ENCODE measurements at places on chromosomes 1 and 21.
A peak's percentile ranks its signal among the peaks of the same experiment; 100 is the strongest.

DNA sequence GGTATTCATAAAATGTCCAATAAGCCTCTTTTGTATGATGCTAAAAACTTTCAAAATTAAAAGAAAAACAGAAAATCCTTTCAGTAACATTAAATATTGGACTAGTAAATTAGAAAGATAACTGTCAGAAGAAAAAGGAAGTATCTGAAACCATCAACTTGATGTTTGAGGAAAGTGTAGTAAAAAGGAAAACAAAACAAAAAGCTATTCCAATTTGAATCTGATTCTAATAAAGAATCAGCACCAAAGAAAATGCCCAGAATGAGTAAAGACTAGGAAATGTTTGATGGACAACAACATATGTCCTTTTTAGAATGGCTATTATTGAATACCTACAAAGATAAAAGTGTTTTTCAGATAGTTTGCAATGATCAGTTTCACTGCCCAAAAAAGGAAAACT lies 79.9 kb upstream of the RBM34 start:
- no peak for DNase-seq

DNA sequence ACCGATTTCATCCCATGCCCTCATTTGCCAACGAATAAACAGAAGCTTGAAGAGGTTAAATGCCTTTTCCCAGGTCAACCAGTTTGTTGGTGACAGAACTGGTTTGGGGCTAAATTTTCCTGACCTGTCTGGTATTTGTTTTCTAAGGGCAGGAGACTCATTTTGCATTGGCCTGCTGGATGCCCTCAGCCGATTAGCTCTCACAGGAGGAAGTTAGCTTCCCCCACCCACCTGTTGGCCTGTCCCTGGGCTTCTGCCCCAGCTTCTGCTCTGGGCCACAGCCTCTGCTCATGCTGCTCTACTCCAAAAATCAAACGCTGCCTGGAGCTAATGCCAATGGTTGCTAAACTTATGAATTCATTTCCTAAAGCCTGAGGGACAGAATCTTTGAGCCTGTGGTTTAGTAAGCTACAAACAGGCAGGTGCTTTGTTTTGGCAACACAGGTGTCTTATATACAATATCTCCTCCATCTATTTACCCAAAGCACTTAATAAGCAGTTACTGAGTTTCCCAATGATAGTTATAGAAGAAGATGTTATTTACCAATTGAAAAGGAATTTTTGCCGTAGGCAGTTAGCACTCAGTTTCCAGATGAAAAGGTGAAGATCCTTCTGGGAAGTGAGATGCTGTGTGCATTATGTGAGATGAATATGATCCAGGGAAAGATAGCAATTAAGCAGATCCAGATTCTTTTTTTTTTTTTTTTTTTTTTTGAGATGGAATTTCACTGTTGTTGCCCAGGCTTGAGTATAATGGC lies 82.3 kb downstream of the TM2D1 start:
- DNase-seq: no peak

DNA sequence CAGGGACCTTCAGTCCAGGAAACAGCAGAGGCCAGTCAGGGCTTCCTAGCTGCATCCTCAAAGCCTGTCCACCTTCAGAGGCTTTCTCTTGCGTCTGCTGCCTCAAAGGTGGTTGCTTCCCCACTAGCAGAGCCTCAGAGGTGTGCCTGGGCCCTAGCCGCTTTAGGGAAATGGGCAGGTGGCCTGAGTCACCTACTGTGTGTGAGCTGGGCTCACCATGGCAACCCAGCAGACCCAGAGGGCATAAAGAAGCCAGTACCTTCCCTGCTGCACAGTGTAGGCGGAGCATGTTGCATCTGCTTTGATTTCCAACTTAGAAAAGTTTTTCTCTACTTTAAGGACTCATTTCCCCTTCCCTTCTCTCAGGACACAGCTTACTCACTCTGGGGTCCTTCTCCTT lies 12.5 kb downstream of the SLC9A1 start:
- DNase-seq: no peak

- DNase-seq: peak; percentile 73
These were observed 9.5 kb upstream of the KCNA2 start for GRCh38 chr1:110615548-110616130.

GRCh38 chr1:3349161-3349967 lies 105.1 kb upstream of the ARHGEF16 start:
- no peak for DNase-seq

- no peak for DNase-seq
These were observed 13.2 kb upstream of the SLC41A1 start for GRCh38 chr1:205826016-205826806.

DNA sequence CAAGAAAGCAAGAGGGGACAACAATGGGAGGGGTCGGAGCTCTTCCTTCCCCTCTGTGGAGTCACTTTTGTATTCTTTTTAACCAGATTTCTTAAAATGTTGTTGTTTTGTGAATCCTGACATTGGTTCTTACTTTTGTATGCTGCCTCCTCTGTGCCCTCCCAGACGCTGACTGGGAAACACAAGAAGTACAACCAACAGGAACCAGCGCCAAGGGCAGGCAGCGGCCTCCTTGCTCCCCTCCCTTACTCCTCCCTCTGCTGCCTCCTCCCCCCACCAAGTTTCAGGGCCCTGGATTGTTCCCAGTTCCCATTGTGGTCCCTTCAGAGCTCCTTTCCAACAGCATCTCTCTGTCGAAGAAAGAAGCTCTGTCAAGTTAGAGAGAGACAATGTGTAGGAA lies 111.1 kb downstream of the BRINP2 start:
- no peak for DNase-seq

- DNase-seq: peak; percentile 89
These were observed 8.6 kb upstream of the ATP5PO start for GRCh38 chr21:33924079-33924765.

- no peak for DNase-seq
These were observed 3.5 kb upstream of the ACTA1 start for GRCh38 chr1:229437443-229437842.

- no peak for DNase-seq
These were observed 514 bp downstream of the S1PR1 start for GRCh38 chr1:101237229-101237837.

DNA sequence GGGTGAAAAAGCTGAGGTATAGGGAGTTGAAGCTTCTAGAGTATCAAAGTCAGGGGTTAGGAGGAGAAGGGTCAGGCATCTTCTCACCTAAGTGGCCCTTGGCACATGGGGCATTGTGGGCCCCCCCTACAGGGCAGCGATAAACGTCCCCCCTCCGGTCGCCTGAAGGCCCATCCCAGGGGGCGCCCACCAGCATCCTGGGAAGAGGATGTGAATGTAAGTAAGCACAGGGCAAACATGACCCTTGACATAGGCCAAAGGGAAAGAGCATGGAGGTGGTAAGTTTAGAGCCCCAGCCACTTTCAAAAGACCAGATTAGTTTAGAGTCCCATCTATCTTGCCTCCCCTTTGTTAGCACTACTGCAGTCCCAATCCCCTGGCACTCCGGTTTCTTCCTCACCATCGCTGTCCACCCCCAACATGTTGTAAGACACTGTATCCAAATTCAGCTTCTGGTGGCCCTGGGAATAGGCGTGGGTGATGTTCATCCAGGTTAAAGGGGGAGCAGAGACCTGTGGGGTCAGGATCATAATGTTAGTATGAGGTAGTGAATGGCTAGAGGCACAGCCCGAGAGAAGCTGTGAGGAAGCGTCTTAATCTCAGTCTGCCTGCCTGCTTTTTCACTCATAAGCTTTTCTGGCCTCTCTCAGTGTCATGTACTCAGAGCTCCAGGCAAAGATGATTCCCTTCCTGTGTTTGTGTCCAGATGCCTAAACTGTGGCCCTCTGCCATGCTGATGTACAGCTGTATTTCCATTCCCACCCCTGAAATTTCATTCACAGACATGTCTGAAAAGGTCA lies 2.7 kb downstream of the ITGA10 start:
- no peak for DNase-seq

GRCh38 chr1:118958140-118958539 lies 30.0 kb downstream of the TBX15 start:
- DNase-seq: no peak

DNA sequence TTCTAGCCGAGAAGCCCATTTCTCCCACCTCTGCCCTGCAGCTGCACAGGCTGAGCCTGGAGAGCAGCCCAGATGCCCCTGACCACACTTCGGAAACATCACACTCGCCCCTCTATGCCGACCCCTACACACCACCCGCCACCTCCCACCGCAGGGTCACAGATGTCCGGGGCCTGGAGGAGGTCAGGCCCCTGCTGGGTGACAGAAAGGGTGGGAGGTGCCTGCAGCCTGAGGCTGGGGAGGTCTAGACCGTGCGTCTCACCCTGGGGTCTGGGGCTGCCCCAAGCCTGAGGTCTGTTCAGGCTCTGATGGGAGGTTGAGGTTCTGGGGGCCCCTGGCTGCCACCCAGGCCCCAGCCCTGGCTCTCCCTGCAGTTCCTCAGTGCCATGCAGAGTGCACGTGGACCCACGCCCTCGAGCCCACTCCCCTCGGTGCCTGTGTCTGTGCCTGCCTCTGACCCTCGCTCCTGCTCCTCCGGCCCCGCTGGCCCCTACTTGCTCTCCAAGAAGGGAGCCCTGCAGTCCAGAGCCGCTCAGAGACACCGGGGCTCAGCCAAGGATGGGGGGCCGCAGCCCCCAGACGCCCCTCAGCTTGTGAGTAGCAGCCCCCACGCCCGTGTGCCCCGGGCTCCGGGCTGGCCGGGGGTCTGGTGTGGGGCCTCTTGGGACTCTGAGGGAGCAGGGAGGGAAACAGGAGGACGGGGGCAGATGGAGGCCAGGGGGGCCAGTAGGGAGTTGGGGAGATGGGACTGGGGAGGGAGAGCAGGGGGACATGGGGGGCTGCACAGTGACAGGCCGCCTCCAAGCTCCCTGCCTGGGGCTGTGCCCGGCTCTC lies 7.4 kb downstream of the PLEKHN1 start:
- no peak for DNase-seq

DNA sequence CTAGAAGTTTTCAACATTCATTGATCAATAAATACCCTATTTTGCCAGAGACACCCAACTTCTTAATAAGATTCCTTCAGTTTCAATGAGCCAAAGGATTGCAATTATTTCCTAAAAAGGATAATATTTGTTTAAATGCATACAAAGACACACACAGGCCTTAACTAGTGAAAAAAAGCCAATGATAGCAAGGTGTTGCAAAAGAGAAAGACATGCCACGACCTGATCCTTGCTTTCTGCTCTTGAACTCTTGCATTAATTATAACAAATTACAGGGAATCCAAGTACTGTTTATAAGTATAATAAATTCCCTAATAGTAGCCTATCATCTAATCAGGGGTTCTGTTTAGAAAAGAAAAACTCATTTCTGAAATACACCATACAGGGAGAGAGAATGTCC lies 131.1 kb downstream of the PTPN14 start:
- no peak for DNase-seq

DNA sequence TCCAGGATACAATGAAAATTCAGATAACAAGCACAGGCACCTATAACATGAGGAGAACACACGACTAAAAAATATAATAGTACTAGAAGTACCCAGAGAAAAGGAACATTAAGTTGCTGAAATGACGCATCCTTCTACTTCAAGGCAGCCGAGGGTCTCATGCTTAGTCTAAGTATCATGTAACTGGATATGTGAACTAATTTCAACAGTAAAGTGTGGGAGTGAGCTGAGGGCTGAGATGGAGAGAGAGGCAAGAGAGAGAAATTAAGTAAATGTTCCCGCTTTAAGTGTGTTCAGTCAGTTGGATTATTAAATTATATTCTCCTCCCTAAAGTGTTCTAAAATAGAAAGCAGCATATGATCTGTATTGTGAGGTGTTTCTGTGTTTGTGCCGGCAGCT lies 152.2 kb upstream of the KRTAP19-8 start:
- no peak for DNase-seq

GRCh38 chr1:92291372-92291999 lies 7.3 kb downstream of the GLMN start:
- DNase-seq: peak; percentile 36

DNA sequence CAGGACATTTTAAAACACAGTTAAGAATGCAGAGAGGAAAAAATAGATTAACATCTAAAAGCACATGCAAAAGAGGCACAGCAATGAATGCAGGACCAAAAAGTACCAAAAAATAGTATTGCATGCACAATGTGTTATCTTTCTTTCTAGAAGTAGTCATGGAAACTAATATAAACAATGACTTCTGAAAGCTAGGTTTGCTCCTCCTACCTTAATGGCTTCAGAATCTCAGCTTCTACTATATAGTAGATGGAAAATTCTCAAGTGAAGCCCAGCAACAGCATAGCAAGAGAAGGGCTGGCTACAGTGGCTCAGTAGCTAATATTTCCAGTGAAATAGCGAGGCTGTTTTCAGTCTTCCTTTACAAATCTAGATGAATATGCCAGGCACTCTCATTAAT lies 125.1 kb downstream of the CRB1 start:
- DNase-seq: no peak

- no peak for DNase-seq
These were observed 137.9 kb upstream of the NGF start for GRCh38 chr1:115475901-115476300.

DNA sequence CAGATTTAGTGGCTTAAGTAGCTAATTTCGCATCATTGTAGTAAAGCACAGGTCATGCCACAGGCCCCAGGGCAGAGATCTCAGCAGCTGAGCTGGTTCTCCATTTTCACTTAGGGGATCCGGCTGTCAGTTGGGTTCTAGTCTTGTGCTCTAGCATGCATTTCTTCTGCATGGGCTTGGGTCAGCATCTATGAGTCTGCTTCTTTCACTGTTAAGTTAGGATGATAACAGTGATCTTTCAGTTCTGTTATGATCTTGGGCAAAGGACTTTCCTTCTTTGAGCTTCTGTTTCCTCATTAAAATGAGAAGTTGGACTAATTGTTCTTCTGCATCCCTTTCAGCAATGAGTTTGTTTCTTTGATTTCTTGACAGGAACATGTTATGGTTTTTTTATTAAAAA lies 123.6 kb upstream of the DNAH14 start:
- DNase-seq: no peak

DNA sequence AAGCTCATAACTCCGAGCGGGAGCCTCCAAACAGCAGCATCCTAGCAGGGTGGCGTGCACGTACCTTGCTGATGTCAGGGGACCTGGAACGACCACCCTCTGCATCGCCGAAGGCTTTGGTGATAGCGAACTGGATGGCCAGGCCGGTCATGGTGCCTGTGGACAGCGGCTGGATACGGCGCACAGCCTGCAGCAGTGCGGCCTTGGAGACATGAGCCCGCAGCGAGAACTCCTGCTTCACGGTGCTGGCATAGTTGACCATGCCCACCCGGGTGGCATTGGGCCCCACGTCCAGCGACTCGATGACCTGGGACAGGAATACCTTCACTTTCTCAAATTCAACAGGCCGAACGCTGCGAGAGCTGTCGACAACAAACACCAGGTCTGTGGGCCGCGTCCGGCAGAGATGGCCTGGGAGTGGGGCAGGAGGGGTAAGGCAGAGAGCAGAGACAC lies 2.0 kb downstream of the MATN1 start:
- no peak for DNase-seq

DNA sequence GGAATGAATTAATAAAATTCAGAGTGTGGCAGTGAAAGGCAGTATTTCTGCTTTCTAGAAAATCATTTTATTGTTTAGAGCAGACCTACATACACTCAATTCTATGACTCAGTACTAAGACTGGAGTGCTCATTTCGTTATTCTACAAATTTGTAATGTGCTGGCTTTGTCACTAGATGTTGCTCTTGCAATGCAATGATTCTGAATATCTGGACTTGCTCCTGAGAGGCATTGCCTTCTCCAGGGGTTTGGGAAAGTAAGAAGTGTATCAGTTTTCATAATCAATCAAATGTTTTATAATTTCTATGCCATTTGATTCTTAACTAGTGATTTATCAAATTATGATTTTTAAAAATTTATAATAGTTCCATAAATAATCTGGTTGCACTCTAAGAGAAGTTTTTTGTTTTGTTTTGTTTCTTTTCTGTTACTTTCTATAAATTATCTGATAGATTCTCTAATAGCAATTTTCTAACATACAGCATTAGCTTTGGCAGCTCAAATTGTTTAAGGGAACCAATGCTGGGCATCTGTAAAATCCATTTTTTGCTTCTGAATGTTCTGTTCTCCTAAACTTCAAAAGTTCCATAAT lies 280.5 kb upstream of the SGIP1 start:
- DNase-seq: peak; percentile 35

Measured in NT2/D1 (cell line).